ENCODE measurements at places on chromosomes 3 and 15. TPM values are rescaled to one million over a fixed set of nuclear protein-coding genes. Genes with fewer than 3 reads are reported as not detected.

GRCh38 chr15:68379058-68379758, 52.8 kb downstream of the ITGA11 start:
- no peak for DNase-seq

RAD18 gene
- total RNA-seq: 40.1 TPM

DNA sequence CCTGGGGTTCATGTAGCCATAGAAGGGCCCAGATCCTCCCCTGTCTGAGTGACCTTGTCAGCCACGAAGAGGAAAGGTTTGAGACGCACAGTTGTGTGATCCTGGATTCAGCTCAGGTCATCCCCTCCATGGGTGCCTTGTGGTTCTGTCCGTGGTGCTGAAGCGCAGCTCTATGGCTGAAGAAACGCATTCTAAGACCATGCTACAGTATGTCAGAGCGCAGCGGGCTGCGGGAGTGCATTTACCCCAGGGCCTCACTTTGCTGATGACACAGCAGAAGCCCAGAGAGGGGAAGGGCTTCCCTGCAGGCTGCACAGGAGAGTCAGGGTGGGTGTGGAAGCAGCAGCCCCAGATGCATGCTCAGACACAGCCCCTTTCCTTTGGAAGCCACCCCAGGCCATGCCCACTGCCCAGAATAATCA, 68.8 kb upstream of the IQSEC1 start:
- peak; percentile 92 for DNase-seq

DNA sequence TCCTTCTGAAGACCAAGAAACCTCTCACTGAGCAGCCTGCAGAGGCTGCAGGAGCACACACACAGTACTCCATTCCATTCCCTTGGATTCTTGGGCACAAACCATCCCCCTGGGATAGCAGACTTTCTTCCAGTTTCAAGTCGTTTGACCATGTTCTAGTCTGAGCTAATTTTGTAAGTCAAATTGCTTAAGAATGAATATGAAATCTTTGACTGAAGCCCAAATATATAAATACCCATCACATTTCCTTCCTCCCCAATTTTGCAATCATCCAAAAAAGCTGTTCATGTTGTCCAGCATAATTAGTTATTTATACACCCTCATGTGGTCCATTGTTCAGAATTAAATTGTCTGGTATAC, 231.2 kb upstream of the TPRG1 start:
- no peak for DNase-seq

- DNase-seq: no peak
Measured at GRCh38 chr15:78667578-78668236, 26.7 kb upstream of the CHRNB4 start.

DNA sequence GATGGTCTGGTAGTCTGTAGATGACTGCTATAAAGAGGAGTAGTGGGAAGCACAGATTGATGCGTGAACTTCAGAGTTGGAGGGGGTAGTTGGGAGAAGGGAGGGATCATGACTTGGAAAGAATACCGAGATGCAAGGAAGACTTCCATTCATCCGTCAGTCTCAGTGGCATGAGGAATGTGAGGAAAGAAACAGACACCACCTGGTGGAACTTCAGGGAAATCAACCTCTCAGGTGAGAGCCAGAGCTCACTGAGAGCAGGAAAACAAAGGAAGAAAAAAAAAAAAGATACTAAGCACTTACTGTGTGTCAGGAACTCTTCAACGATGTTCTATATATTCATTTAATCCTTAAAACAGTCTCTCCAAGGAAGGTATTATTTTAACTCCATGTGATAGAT, 172.4 kb downstream of the OXSM start:
- DNase-seq: peak; percentile 87

PARP15 gene
- 0.12 TPM for total RNA-seq

RTP3 gene
- not detected for total RNA-seq

DNA sequence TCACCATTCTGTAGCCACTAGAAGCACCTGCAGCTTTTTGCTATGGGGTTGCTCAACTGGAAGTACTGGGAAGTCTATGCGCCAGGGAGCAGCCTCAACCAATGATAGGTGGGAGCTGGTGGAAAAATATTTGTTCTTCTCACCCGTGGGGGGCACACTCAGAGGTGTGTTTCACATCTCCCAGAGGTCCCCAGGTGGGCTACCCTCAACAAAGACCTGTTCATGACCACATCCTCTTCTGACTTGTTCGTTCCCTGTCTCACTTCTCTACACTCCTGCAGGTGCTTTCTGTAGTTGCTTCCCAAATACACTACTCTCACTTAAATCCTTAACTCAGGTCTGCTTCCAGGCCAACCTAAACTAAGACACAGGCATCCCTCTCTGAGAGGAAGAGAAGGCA, 3.6 kb downstream of the CAMP start:
- DNase-seq: no peak

POTEB2 gene
- total RNA-seq: not detected

SERPINI2 gene
- 2.5 TPM for total RNA-seq

MCF2L2 gene
- total RNA-seq: 9.0 TPM

WDR48 gene
- 40.3 TPM for total RNA-seq

DNA sequence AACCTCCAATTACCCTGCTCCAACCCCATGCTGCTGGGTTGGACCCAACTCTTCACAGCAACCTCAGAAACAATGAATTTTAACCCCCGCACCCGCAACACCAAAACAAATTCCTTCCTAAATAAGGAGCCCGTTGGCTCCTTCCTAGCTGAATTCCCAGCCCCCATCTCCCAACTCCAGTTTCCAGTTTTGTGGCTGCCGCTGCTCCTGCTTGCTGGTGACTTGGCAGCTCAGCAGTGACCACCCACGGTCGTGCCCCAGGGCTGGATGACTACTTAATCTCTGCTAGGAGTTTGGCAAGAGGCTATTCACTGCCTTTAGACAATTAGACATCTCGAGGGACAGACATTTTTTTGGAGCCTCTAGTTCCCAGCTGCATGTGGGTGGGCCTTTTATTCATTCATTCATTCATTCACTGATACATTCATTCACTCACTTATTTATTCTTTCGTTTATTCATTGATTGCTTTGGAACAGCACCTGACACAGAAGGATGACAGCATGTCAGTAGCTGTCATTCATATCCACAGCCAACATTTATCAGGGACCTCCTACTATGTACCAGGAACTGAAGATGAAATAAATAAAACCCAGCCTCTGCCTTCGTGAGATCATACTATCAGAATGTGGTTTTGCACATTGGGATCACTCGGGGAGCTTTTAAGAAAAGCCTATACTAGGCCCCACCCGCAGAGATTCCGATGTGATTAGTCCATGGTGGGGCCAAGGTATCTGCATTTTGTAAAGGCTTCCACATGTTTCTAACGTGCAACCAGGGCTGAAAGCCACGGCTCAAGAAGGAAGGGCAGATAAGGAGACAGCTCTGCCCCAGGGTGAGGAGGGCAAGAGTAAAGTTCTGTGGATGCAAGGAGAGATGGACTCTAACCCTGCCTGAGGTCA, 256.5 kb downstream of the SHQ1 start:
- DNase-seq: peak; percentile 57

- no peak for DNase-seq
Measured at GRCh38 chr15:41004490-41004889, 51.2 kb downstream of the CHAC1 start.

DNA sequence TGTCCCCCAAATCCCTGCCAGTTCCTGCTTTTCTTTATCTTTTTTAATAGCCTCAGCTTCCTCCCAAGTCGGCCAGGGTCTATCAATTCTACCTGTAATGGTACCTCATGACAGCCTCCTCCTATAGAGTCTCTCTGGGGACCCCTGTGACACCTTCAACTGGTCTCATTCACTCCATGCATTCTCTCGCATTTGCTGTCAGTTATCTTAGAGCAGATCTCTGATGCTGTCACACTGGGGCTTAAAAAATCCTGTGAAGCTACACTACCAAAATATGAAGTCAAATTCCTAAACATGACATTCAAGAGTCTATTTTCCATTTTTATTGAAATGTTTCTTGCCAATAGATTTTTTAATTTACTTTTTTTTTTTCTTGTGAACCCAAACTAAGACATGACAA, 5.5 kb downstream of the VPS39 start:
- no peak for DNase-seq

FGF12 gene
- 7.6 TPM for total RNA-seq

Measured in GM23338 (cell line).